Activated T-cell treated with anti-CD3 and anti-CD28 coated beads, Interleukin-2, amount 50 U/mL, for 24 hours (primary cell): ENCODE measurements at places on chromosomes 16 and 17.

DNA sequence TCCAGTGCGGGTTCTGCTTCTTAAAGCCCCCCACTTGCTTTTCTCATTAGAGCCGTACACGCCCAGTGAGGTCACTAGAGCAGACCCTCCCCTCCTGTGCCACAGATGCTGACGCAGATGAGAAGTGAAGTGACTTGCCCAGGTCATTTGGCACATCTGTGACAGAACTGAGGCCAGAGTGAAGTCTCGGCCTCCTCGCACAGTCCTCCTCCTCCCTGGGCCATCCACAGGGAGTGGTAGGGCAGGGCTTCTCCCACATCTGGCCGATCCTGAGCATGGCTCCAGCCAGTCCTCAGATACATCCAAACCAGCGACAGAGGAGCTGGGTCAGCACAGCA is 15.3 kb upstream of the TBX2 start:
- DNase-seq: no peak

- no peak for DNase-seq
Observed at GRCh38 chr17:30299000-30299399, 7.3 kb upstream of the BLMH start.

DNA sequence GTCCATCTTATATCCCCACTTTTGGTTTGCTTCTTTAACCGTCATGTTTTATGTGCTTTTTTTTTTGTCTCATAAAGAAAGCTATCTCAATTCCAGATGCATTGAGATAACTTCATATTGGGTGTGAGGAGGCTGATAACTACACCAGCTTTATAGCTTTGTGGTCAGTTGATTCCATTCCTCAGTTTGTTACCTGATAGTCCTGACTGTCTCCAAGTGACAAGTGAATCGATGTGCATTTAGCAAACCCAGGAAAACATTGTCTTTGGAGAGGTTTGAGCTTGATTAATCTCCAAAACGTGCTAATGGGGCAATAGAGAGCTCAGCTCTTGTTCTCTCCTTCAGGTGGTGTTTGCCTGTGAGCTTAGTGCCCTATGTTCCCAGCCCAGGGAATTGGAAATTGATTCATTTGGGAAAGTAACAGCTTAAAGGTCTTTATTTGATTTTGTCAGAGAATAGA is 22.7 kb downstream of the HS3ST3B1 start:
- DNase-seq: no peak

DNA sequence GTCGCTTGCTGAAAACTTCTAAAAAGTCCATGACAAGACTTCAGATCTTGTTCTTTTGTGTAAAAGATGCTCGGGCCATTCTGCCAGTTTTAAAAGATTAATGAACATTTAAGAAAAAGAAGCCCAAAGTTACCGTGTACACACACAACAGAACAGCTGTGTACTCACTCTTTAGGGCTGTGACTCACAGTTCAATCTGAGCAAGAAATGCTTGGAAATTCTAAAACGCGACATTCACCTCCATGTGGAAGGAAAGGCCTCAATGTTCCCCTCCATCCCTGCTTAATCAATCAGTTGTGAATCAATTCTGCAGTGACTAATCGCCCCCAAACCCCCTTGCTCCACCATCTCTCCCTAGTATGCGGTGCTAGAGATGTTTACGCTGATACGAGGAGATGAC is 609.9 kb upstream of the SALL1 start:
- no peak for DNase-seq

DNA sequence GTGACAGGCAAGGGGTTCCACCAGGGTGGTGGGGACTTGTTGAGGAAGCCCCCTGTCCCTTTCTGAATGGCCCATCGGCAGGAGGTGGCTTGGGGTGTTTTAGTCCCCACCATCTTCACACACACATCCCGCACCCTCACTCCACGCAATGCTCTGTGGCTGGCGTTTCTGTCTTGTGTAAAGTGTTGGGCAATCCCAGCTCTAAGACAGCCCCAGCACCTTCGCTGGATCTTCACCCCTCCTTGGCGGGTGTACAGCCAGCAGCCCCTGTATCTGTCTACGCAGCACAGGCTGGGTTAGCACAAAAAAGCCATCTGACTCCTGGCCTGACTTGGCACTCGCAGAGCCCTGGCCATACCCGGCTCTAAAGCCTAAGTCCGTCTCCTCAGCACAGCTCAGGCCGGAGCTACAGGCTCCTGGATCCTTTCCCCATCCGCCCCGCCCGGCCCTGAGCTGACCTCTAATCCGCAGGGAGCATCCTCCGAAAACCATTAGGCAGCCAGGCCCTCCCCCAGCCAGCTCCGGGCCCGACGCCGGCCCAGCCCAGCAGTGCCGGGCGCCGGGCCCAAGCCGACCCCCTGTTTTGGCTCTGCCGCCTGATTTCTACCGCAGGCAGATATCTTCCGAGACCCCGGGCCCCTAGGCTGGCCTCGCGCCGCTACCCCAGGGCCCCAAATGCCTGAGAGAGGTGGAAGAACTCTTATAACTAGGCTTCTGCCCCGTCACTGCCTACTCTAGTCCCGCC is 42.4 kb upstream of the TAC4 start:
- DNase-seq: no peak

DNA sequence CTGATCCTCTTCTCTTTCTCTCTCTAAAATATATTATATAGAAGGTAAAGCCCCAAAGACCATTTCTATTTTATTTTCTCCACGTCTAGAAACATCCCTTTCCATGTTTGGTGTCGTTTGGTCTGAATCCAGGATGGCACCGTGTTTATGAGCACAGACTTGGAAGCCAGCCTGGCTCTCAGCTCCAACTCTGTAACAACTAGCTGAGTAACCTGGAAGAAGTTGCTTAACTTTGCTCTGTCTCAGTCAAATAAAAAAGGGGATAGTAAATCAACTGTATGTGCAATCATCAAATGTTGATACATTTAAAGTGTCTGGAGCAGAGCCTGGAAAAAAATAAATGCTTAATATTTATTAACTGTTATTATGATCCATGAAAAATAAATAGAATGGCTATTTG is 249.8 kb upstream of the MAF start:
- DNase-seq: no peak

DNA sequence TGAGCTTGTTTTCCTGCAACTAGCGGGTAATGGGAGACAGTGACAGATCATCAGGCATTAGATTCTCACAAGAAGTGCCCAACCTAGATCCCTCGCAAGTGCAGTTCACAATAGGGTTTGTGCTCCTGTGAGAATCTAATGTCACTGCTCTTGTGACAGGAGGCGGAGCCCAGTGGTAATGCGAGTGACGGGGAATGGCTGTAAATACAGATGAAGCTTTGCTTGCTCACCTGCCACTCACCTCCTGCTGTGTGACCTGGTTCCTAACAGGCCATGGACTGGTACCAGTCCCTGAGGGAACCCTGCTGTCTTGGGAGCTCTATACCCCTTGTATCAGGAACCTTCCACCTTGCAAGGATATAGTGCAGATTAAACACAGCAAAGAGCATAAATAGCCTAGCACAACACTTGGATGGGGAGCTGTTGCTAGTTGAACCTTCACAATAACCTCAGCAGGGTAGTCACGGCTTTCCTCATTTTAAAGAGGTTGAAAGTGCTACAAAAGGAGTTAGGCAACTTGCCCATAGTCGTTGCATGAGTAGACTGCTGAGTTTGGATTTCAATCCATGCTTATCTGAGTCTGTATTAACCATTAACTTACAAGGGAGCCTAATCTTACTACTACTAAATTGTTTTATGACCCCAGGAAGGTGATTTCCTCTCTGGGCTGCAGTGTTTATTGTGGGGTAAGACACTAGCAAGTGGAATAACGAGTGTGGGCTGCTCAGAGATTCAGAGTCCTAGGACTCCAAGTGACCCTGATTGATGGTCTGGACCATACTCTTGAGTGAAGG is 156.6 kb upstream of the ZFHX3 start:
- no peak for DNase-seq

- peak; percentile 29 for DNase-seq
Observed at GRCh38 chr16:11066261-11066870, 122.0 kb downstream of the CLEC16A start.

DNA sequence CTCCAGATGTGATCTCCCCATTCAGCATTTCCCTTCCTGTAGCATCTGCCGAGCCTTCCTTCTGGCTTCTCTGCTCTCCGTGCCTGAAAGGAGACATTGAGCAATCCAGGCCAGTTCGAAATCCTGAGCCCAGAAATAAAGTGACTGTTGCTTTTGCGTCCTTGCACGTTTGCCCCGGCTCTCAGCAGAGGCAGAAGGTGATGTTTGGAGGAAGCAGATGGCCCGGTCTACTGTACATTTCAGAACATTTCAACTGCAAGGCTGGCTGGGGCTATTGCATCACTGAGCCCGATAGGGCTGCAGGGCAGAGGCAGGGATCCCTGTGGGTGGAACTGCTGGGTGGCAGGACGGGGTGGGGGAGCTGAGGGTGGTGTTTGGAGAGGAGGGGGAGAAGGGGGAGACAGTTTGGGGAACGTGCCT is 29.4 kb downstream of the IRF8 start:
- DNase-seq: no peak

- DNase-seq: no peak
Observed at GRCh38 chr17:68327823-68328557, 36.7 kb downstream of the ARSG start.

DNA sequence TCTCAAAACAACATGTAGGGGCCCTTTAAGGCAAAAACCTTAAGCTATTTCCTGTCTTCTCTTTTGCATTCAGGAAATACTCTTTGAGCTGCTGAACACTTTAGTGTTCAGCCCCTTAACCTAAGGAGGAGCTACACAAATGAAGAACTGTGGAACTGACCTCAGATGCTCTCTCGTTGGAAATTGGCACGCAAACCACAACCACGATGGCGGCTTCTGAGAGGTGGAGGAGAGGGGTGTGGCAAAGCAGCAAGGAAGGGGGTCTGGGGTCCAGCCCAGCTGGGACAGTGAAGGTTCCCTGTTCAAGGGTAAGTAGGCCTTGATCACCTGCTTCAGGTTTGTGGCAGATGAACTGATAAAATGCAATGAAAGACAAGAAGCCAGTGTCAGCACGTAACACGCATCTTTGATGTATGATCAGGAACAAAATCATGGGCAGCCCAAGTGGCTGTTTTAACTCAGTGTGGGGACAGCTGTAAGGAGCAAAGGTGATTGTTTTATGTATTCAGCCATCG is 291.6 kb upstream of the TNRC6C start:
- DNase-seq: peak; percentile 77

- peak; percentile 77 for DNase-seq
Observed at GRCh38 chr17:7888184-7888920, at the start of gene CHD3. Gene CHD3, plus strand, starts transcription at chr17:7888789. Its CDS starts 212 bp downstream, at chr17:7889001.

GRCh38 chr17:64736804-64737492 is 74.8 kb upstream of the SMURF2 start:
- peak; percentile 48 for DNase-seq

DNA sequence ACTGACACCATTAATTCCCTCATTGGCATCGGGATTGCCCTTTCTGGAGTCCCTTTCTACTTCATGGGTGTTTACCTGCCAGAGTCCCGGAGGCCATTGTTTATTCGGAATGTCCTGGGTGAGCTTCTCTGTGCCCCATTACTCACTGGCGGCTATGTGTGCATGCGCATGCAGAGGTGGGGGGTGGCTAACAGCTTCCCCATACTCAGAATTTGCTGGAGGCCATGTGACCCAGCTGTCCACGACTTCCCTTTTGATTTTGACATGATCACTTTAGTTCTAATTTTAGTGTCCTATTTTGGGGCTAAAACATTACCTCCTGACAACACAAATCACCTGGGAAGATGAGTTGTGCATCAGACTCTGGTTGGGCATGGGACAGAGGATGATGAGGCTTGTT is 14.1 kb downstream of the SLC7A6OS start:
- DNase-seq: no peak

GRCh38 chr17:37067555-37068111 is 118.9 kb downstream of the AATF start:
- no peak for DNase-seq

GRCh38 chr16:60905811-60906210 is 1130.4 kb downstream of the CDH8 start:
- no peak for DNase-seq

GRCh38 chr17:29591737-29592608 is 959 bp upstream of the ANKRD13B start:
- peak; percentile 91 for DNase-seq

- DNase-seq: no peak
Observed at GRCh38 chr17:19904924-19905323, 37.2 kb upstream of the ULK2 start.

DNA sequence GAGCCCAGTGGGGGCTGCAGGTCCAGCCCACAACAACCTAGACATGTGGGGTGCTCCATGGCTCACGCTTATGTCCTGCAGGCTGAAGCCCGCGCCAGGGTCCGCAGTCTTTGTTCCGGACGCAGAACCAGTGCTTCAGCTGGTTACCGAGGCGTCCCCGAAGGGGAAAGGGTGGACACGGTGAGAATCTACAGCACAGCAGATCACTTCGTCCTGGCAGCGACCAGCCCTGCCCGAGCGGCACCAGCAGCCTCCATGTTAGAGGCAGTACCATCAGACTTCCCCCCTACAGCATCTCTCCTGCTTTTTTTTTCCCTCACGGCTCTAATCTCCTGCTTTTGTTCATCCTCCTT is 1736.4 kb downstream of the TP53TG3F start:
- DNase-seq: no peak

GRCh38 chr17:20999044-20999573 is 43.7 kb downstream of the USP22 start:
- DNase-seq: no peak

DNA sequence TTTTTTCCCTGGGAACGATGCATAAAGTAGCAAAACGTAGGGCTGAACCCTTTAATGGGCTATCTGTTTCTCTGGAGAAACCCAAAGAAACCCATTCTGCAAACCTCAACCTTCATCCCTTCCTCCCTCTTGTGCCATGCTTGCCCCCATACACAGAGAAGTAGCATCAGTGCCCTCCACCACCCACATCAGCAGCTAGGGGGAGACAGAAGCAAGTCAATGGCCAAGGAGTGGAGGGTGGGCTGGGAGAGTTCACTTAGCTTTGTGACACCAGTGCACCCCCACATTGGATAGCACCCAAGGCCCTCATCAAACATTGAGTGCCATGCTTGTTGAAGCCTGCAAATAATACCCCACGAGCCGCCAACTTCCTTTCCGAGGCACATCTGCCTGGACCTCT is 282.4 kb downstream of the ABCC12 start:
- no peak for DNase-seq

DNA sequence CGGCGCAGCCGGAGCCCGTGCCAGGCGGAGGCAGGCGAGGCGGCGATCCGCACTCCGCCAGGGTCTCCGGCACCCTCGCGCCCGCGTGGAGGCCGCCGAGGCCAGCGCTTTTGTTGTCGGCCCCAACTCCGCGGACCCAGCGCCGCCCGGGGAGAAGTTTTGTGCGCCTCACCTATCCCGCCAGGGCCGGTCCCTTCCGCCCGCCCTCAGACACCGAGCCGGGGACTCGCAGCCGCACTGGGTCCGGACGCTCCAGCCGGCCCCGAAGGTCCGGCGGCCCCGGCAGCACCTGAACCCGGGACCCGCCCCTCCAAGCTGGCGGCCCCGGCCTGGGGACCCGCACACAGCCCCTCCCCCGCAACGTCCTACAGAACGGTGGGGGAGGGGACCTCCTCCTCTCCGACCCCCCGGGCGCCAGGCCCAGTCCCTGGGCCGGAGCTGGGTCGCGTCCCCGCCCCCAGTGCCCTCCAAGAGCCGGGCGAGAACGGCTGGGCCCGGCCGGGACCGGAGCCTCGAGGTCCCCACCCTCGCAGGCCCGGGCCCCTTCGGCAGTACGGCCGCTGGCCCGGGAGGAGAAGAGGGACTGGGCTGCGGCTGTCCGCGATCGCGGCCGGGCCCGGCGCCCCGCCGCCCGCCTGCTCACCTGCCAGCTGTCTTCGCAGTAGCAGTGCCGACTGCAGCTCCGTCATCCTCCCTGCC is 698 bp downstream of the UBE2G1 start:
- no peak for DNase-seq
